ENCODE measurements at places on chromosomes 5 and 9. TPM values are rescaled to one million over a fixed set of nuclear protein-coding genes. Genes with fewer than 3 reads are reported as not detected.

GRCh38 chr9:118222375-118222774 is 518.2 kb downstream of the TLR4 start:
- DNase-seq = peak; percentile 74
- no peak overlapping the region for H3K4me3 ChIP-seq
- H3K27ac ChIP-seq = no peak overlapping the region
- H3K4me1 ChIP-seq = no peaks in the 10 kb centered on the region
- H3K36me3 ChIP-seq = no peaks in the 10 kb centered on the region

DNA sequence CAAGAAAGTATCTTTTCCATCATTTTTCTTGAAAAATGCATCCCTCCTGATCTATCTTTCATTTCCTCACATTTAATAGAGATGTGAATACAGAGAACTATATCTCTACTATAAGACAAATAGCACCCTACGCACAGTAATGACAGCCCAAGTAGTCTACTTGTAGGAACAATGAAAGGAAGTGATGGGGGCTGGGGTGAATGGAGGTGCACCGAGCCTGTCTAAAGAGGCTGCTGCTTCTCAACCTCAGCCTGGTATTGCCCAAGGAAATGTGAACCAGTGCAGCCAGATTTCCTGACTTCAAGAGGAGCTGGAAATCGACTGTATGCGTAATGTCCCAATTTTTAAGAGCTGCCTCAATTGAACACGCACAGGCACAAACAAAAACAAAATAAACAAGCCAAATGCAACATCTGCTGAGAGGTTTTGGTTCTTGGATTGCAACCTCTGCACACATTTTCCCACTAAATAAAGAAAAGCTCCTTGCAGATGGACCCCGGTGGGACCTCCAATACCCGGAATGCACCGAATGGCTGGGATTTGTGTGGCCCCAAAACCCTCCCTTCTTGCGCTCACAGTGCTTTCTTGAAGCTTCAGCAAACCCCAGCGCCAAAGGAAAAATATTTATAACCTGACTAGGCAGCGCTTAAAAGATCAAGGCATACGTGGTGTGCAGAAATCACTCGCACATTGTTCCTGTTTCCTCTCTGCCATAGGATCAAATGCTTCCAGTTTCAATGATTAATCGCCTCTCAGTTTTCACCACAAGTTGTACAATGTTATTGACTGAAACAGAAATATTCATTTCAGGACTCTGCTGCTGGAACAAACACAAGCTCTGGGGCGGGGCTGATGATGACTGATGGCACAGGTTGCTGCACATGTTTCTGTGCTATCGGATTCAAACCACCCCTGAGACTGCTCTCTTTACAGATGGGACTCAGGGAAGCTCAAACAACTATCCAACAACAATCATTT is 68.3 kb downstream of the KCNIP1 start:
- no peaks in the 10 kb centered on the region for H3K27me3 ChIP-seq
- H3K4me3 ChIP-seq = no peak overlapping the region
- H3K36me3 ChIP-seq = no peaks in the 10 kb centered on the region
- no peak overlapping the region for H3K27ac ChIP-seq

DNA sequence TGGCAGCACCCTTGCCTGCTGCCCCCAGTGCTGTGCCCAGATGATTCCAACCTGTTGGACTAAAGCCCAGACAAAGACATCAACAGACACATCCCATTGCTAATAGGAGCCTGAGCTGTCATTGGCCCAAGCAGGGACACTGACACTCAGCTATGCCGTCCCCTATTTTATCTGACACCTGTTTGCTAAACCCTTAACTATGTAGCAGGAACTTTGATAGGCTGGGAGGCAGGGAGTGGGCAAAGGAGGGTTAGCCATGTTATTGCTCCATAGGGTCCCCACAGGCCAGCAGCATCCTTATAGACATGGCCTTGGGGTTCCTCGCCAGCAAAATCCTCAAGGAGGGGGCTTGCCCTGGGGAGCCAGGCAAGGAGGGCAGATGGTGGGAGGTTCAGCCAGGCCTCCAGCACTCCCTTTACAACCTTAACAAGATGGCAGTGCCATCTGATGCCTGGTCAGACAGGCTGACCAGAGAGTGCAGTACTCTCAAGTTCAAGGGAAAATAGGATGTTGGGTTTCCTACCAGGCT is 50.4 kb upstream of the CDKN2AIPNL start:
- H3K27ac ChIP-seq = no peak overlapping the region
- DNase-seq = peak; percentile 53
- H3K4me1 ChIP-seq = peaks cover 6% of the 10 kb centered on the region
- no peaks in the 10 kb centered on the region for H3K27me3 ChIP-seq

The IL31RA gene
- not detected for total RNA-seq

The S1PR3 gene
- 99.1 TPM for total RNA-seq

GRCh38 chr5:125112196-125112595 is 365.8 kb upstream of the ZNF608 start:
- no peaks in the 10 kb centered on the region for H3K4me1 ChIP-seq
- H3K4me3 ChIP-seq = no peak overlapping the region
- H3K36me3 ChIP-seq = no peaks in the 10 kb centered on the region
- no peak overlapping the region for H3K27ac ChIP-seq
- H3K27me3 ChIP-seq = no peaks in the 10 kb centered on the region
- DNase-seq = no peak

The IGFBPL1 gene
- total RNA-seq = 82.2 TPM

The SGTB gene
- 10.8 TPM for total RNA-seq

The SLC36A3 gene
- total RNA-seq = not detected

DNA sequence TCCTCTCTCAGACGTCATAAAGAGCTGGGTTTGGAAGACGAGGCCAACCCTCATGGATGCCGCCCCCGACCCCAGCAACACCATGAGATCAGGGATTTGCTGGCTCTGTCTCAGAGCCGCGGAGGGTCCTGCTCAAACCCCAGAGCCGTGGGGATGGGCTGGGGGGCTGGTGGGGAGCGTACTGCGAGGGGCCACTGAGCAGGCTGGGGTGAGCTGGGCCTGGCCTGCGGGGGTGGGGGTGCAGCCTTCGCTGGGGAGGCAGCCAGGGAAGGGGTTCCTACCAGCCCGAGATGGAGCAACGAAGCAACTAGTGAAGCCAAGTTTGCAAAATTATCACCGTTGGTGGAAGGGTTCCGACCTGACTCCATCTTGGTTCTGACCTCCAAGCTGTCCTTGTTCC is 5.1 kb upstream of the SLC12A7 start:
- H3K4me1 ChIP-seq = no peaks in the 10 kb centered on the region
- H3K4me3 ChIP-seq = no peak overlapping the region
- no peak for DNase-seq
- no peaks in the 10 kb centered on the region for H3K27me3 ChIP-seq

- peaks cover 5% of the 10 kb centered on the region for H3K27me3 ChIP-seq
- no peak overlapping the region for H3K4me3 ChIP-seq
- H3K27ac ChIP-seq = no peak overlapping the region
- H3K36me3 ChIP-seq = no peaks in the 10 kb centered on the region
These were observed 42.5 kb downstream of the RALGPS1 start for GRCh38 chr9:126956917-126957686.

The PJA2 gene
- total RNA-seq = 61.9 TPM

The PCDHGA2 gene
- total RNA-seq = 0.12 TPM

GRCh38 chr9:75979362-75979761 is 88.9 kb downstream of the PCSK5 start:
- H3K27ac ChIP-seq = no peak overlapping the region
- H3K4me3 ChIP-seq = no peak overlapping the region
- no peaks in the 10 kb centered on the region for H3K36me3 ChIP-seq
- no peaks in the 10 kb centered on the region for H3K4me1 ChIP-seq
- peak; percentile 73 for DNase-seq

The SH3PXD2B gene
- 84.0 TPM for total RNA-seq

DNA sequence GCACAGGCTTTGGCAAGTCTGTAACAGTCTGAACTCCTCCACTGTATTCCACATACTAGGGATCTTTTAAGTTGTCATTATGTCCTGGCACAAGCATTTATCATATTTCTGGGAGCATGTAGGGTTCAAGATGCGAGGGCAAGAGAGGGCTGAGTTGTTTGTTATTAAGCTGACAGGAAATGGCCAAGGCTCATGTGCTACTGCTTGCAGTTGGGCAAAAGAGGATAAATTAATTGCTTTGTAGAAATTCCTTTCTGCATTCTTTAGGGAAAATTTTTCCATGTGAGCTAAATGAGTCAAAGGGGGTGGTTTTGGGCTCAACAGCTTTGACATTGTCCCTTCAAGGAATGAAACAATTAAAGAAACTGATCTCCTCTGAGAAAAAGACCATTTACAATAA is 35.4 kb downstream of the DOCK8 start:
- H3K36me3 ChIP-seq = no peaks in the 10 kb centered on the region
- H3K27ac ChIP-seq = no peak overlapping the region
- H3K27me3 ChIP-seq = no peaks in the 10 kb centered on the region

GRCh38 chr5:180338001-180338707 is 15.0 kb downstream of the GFPT2 start:
- peaks cover 1% of the 10 kb centered on the region for H3K4me1 ChIP-seq
- H3K27me3 ChIP-seq = no peaks in the 10 kb centered on the region
- no peak for DNase-seq
- H3K36me3 ChIP-seq = peaks cover 46% of the 10 kb centered on the region
- H3K27ac ChIP-seq = no peak overlapping the region
- H3K4me3 ChIP-seq = no peak overlapping the region

The NIM1K gene
- total RNA-seq = not detected

- no peak overlapping the region for H3K4me3 ChIP-seq
- peaks cover 24% of the 10 kb centered on the region for H3K36me3 ChIP-seq
- DNase-seq = no peak
- H3K27ac ChIP-seq = no peak overlapping the region
These were observed 9.4 kb downstream of the DAB2IP start for GRCh38 chr9:121660876-121661275.

DNA sequence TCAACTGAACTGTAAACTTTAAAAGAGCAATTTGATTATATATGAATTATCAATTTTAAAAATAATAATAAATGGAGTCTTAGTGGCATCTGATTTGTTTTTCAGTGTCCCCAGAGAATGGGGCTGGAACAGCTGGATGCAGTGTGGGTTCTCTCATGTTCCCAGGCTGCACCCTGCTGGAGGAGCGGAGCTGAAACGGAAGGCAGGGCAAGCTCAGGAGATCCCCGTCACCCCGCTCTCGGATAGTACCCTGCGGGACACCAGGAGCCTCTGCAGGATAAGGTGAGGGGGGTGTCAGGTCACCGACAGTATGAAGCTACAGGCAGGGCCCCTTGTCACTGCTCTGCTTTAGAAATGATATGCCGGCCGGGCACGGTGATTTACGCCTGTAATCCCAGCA is 57.3 kb downstream of the S1PR3 start:
- H3K4me3 ChIP-seq = no peak overlapping the region
- no peak overlapping the region for H3K27ac ChIP-seq
- no peaks in the 10 kb centered on the region for H3K36me3 ChIP-seq

The CRB2 gene
- 0.61 TPM for total RNA-seq

The ADGRD2 gene
- not detected for total RNA-seq

- peaks cover 5% of the 10 kb centered on the region for H3K27me3 ChIP-seq
- H3K4me1 ChIP-seq = no peaks in the 10 kb centered on the region
- H3K36me3 ChIP-seq = no peaks in the 10 kb centered on the region
- H3K4me3 ChIP-seq = no peak overlapping the region
- H3K27ac ChIP-seq = no peak overlapping the region
These were observed 99.2 kb downstream of the SH3TC2 start for GRCh38 chr5:148963664-148964063.

DNA sequence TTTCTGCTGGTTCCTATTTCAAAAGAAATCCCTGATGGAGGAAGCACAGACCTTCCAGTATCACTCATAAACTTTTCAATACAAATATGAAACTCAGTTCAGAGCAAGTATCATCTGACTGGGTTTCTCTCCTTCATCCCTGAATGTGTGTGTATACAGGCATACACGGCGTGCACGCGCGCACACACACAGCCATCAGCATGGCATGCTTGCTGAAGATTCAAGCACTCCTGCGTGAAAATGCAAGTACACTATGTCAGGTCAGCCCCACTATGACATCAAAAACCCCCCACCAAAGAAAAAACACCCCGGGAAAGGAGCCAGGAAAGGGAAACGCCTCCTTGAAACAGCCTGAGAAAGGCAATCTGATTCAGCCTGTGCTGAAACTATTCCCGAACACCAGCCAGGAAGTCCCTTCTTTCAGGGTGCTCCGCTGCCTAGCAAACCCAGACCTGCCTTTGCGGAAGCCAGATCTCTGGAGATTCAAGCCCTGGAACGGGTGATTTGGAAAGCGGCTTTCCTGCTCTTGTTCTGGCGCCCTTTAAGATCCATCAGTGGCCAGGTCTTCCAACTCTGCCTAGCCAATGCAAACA is 831 bp downstream of the KLHL3 start:
- peak overlapping the region; percentile 66 for H3K27ac ChIP-seq
- no peaks in the 10 kb centered on the region for H3K36me3 ChIP-seq
- peaks cover 10% of the 10 kb centered on the region for H3K4me1 ChIP-seq
- H3K4me3 ChIP-seq = peak overlapping the region; percentile 87

The TARS1 gene
- total RNA-seq = 139 TPM

GRCh38 chr5:57258052-57258451 is 84.2 kb downstream of the GPBP1 start:
- no peak for DNase-seq
- H3K27me3 ChIP-seq = no peaks in the 10 kb centered on the region
- no peak overlapping the region for H3K4me3 ChIP-seq
- no peaks in the 10 kb centered on the region for H3K4me1 ChIP-seq
- peaks cover 94% of the 10 kb centered on the region for H3K36me3 ChIP-seq

GRCh38 chr5:112219000-112219399 is 200.1 kb downstream of the EPB41L4A start:
- DNase-seq = no peak
- no peaks in the 10 kb centered on the region for H3K36me3 ChIP-seq
- no peak overlapping the region for H3K4me3 ChIP-seq
- H3K27me3 ChIP-seq = peaks cover 3% of the 10 kb centered on the region
- no peaks in the 10 kb centered on the region for H3K4me1 ChIP-seq
- H3K27ac ChIP-seq = no peak overlapping the region

The RGS7BP gene
- 3.3 TPM for total RNA-seq

The DNAJB5 gene
- total RNA-seq = 20.7 TPM

GRCh38 chr9:20791682-20792081 is 107.6 kb downstream of the FOCAD start:
- DNase-seq = no peak
- no peak overlapping the region for H3K27ac ChIP-seq
- H3K4me1 ChIP-seq = peaks cover 13% of the 10 kb centered on the region

The SLF1 gene
- 32.4 TPM for total RNA-seq

DNA sequence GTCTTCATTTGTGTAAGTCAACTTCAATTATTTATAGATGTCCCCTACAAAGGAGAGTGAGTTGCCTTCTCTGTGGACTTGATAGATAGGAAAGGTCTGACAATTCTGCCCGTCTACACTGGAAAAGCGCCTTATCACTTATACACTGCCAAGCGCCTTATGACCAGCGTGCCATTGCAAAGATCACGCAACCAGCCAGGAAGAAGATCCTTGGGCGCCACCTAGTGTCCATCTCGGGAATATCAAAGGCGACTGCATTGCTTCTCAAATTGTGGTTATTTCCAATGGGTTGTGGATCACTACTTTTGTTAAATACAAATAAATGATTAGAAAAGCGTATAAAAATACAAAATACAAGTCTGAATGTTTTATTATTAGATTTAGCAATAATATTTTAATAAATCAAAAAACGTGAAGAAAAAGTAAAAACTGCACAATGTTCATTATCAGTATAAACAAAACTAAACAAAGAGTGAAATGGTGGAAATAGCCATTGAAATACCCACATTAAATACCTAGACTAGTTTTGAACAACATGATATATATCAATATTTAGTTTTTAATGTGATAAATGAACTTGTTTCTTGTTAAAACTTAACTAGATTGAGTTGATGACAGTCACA is 27.8 kb downstream of the SUB1 start:
- no peaks in the 10 kb centered on the region for H3K4me1 ChIP-seq
- peak; percentile 95 for DNase-seq
- H3K36me3 ChIP-seq = peaks cover 6% of the 10 kb centered on the region
- no peaks in the 10 kb centered on the region for H3K27me3 ChIP-seq
- no peak overlapping the region for H3K27ac ChIP-seq
- no peak overlapping the region for H3K4me3 ChIP-seq

Data from endodermal cell (in vitro differentiated cells).